ENCODE measurements at places on chromosomes 1 and 21.

DNA sequence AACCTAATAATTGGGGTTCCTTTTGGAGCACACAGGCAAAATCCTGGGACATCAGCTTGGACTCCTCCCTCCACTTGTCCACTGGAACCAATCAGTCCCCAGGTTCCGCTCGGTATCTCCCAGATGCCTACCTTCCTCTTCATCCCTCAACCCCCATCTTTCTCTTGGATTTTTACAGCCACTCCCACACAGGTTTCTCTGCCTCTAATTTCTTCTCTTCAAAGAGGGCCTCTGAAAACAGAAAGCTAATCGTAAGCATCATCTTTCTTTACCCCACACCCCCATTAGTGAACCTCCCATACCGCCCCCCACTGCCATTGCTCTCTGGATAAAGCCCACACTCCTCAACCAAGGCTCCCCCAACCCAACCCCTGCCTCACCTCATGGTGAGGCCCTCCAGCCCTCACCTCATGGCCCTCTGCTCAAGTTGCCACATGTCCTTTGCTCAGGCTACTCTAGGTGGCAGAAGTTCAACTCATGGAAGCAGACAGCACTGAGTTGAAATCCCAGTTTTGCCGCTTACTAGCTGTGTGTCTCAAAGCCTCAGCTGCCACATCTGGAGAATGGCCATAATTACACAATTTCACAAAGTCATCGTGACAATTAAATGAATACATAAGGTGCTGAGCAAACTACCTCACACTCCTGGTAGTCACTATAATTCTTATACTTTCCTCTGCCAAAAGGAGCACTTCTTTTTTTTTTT, 18.1 kb upstream of the WASF2 start:
- no peak for DNase-seq

- no peak for DNase-seq
Measured at GRCh38 chr1:54227091-54227602, 27.2 kb downstream of the MRPL37 start.

GRCh38 chr1:232207073-232207866, 422.7 kb downstream of the SIPA1L2 start:
- no peak for DNase-seq

DNA sequence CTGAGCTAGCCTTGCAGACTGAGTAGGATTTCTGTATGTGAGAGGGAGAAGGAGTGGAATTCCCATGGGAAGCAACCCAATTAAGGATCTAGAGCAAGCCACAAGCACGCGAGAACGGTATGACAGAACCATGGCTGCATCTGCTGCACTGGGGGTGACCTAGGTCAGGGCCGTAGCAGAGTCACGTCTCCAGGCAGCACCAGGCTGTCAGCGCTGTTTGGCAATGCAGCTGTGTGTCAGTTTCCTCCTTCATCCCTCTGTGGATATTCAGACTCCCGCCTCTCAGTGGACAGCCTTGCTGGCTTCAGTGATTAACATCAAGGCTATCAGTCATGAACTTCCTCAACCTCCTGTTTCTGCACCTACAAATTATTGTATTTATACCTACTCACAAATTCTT, 118.1 kb upstream of the PPP2R5A start:
- no peak for DNase-seq

DNA sequence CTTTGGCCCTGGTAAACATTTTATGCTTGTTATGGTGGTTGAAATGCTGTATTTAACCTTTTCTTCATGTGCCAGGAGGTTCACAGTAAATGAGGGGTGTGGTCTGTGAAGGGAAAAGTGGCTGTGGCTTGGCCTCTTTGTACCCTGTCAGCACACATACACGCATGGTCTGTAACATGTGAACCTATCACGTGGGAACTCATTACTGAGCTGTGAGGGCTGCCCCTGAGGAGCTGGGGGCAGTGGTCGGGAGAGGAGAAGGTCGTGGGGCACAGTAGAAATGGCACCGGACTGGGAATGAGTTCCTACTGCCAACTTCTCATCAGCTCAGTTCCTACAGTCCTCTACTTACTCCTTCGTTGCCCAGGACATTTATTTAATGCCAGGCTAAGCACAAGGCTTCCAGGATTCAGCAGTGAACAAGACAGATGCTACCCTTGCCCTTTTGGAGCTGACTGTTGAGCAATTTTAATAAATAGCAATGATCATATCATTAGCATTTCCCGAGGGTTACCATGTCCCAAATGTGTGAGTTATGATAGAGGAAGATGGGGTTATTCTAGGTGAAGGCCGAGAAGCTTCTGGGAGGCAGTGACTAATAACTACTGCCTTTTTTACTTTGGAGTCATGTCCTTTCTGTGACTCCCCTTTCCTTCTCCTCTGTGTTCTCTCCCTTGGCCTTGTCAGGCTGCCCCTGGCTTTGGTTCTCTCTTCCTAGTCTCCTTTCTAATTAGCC, 38.8 kb downstream of the DDR2 start:
- no peak for DNase-seq

DNA sequence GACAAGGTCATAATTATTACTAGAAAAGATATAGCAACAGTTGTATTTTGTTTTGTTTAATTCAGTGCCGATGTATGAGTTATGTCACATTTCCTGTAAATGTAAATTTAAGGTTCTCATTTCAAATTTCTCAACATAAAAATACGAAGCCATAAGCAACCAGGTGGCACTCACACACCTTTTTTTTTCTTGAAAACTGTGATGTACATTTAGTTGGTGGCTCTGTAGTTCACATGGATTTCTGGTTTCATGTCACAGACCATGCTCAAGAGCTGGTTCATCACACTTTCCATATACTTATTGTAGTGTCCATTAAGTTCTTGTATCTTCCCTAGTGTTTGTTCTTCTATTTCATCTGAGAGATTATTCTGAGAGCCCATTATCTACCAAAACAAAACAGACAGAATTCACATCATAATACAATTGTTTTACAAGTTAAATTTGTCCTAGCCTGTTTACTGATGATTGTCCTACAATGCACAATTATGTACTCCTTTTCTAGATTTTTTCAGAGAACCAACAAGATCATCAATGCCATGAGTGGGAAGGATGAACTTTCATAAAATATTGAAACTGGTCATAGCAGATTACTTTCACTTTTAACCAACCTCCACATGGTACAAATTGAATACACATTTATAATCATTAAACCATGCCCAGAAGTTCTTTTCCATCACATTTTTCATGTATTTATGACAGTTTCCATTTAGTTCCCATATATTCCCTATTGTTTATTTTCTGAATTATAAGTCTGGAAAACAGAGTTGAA, 17.1 kb downstream of the ATP6V1G3 start:
- peak; percentile 16 for DNase-seq

DNA sequence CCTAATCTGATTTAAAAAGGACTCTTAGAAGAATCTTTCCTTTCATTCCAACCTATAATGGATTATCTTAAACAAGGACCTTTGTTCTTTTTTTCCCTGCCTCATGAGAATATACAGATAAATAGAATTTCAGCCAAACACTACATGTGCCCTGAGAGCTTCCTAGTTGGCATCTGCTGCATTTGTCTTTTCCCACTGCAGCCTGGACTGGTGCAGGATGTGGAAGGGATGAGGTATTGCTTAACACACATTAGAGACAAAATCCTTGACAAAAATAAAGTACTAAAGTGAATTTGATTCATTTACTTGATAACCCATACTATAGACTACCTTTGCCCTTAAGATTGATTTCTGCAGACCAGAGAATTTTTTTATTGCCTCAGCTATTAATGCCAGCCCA, 59.5 kb downstream of the PALMD start:
- no peak for DNase-seq

- DNase-seq, result no peak
Measured at GRCh38 chr1:65299328-65299727, 10.0 kb upstream of the DNAJC6 start.

- DNase-seq, result peak; percentile 61
Measured at GRCh38 chr1:89633248-89633799, 404 bp downstream of the LRRC8C start.

GRCh38 chr1:45477646-45478045, 13.3 kb downstream of the TESK2 start:
- no peak for DNase-seq

- no peak for DNase-seq
Measured at GRCh38 chr1:11484321-11484655, 5.3 kb downstream of the DISP3 start.

DNA sequence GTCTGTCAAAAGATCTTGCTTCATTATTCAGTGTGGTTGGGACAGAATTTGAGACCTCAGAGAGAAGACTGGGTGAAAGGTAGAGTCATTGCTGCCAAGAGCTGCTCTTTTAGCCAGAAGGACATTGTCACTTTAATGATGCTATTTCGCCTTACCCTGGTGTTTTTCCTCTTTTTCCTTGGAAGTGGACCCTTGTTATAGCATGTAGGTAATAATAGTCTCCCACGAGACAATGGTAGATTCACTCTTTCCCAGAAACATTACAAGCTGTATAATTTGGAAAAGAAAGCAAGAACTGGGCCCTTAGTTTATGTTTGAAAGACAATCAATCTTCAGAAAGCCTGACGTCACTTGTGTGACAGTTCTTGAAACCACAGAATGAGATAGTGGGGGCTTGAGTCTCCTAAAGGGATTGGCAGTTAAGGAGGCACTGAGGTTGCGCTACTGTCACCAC, 3.8 kb downstream of the SERTAD4 start:
- DNase-seq, result no peak

DNA sequence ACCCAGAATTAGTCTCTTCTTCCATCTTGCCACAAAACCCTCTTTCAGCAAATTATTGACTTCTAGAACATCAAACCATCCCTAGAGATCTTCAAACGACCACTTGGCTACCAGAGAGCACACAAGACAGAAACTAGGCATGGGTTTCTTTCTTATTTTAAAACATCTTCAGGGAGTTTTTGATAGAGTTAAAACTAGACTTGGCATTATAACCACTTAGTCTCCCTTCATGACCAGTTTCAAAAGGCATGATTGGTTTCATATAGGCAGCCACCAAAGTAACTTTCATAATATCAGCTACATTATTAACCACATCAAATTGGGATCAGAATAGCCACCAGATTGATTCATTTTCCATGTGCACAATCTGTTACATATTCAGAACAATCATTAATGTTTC, 368.4 kb upstream of the GREM2 start:
- no peak for DNase-seq

- DNase-seq, result peak; percentile 30
Measured at GRCh38 chr21:33299181-33299752, 25.5 kb upstream of the IFNAR1 start.

DNA sequence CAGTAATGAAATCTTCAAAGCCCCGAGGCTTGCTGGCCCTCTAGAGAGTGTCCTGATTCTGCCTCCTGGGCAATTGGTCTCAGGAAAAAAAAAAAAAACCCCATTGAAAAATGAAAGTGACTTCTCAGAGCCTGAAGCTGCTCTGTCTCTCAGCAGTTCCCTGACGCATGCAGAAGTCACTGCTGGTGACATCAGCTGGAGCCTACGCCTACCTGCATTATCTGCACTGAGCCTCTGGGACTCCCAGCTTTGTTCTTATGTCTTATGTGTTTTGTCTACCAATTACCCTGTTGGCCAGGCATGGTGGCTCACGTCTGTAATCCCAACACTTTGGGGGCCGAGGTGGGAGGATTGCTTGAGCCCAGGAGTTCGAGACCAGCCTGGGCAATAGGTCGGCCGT, 10.1 kb upstream of the SLC25A33 start:
- no peak for DNase-seq

- no peak for DNase-seq
Measured at GRCh38 chr1:244106837-244107493, 55.9 kb downstream of the ZBTB18 start.

GRCh38 chr21:17679002-17679600, 66.4 kb upstream of the BTG3 start:
- no peak for DNase-seq

GRCh38 chr1:84307398-84307797, 5.9 kb downstream of the SAMD13 start:
- no peak for DNase-seq

GRCh38 chr1:227560393-227561173, 2.8 kb upstream of the ZNF678 start:
- DNase-seq, result no peak

GRCh38 chr1:62725255-62725654, 37.1 kb upstream of the DOCK7 start:
- no peak for DNase-seq

GRCh38 chr1:54699936-54700525, 15.6 kb upstream of the TTC4 start:
- DNase-seq, result no peak

- DNase-seq, result peak; percentile 57
Measured at GRCh38 chr1:13700521-13701270, 708 bp downstream of the PRDM2 start.

DNA sequence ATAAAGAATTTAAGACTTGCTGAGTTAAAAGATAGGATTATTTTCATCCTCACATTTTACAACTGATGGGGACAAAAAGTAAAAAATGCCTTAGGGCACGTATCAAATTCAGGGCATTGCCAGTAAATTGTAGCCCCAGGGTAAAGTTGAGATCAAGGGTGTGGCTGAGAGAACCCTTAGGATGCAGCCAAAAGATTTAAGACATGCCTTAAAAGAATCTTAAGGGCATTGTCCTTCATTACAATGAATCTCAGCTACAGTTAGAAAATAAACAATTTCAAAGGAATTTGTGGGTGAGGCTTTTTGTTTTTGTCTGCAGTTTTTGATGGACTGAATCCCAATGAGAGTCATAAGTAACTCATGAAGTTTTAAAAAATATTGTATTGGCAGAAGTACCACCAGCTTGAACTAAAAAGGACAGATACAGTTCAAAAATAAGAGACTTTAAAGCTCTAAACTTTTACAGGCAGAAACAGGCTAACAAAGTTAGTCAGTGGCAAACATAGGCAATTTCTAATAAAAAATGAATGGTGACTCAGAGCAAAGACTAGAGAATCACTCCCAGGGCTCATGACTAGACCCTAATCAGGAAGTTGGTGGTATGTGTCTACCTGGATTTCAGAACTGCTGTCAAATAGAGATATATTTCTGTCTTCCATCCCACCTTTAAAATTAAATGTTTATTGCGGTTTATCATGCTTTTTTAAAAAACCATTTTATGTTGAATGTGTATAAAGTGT, 165.1 kb upstream of the SNX7 start:
- DNase-seq, result no peak

DNA sequence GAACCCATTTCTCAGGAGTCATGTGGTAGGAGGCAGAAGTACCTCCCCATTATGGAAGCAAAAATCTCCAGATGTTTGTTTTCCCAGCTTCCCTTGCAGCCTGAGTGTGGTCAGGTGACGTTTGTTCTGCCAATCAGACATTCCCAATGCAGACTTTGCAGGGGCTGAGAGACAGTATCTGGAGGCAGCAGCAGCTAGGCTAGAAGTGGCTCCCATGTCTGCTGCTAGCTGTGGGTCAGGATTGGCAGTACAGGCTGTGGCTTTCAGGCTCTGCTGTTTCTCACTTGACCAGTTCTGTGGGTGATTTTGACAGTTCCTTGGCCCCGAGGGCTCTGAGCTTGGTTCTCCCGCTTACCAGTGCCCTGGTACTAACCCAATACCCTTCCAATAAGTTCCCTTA, 58.6 kb upstream of the NBPF3 start:
- DNase-seq, result no peak

Data from activated CD4-positive, alpha-beta T cell treated with anti-CD3 and anti-CD28 coated beads for 4 hours (primary cell).